ENCODE measurements at places on chromosomes 6 and 20. TPM values are rescaled to one million over a fixed set of nuclear protein-coding genes. Genes with fewer than 3 reads are reported as not detected.
A peak's percentile ranks its signal among the peaks of the same experiment; 100 is the strongest.

Gene MUCL3
- not detected for total RNA-seq

Gene ADAT2
- 26.0 TPM for total RNA-seq

Gene HSPA12B
- total RNA-seq: not detected

GRCh38 chr6:113669606-113670005 is 187.5 kb upstream of the MARCKS start:
- DNase-seq: no peak

DNA sequence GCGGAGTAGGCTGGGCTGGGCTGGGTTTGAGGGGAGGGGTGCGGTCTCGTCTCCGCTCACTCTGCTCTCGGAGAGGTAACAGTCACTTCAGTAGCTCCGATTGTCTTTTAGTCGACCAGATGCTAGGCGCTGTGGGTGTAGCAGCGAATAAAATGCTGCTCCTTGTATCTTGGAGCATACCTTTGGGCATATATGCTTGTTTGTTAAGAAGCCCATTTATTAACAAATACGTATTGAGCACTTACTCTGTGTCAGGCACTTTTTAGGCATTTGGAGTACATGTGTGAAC is 545 bp downstream of the ACTR5 start:
- peak; percentile 80 for DNase-seq

DNA sequence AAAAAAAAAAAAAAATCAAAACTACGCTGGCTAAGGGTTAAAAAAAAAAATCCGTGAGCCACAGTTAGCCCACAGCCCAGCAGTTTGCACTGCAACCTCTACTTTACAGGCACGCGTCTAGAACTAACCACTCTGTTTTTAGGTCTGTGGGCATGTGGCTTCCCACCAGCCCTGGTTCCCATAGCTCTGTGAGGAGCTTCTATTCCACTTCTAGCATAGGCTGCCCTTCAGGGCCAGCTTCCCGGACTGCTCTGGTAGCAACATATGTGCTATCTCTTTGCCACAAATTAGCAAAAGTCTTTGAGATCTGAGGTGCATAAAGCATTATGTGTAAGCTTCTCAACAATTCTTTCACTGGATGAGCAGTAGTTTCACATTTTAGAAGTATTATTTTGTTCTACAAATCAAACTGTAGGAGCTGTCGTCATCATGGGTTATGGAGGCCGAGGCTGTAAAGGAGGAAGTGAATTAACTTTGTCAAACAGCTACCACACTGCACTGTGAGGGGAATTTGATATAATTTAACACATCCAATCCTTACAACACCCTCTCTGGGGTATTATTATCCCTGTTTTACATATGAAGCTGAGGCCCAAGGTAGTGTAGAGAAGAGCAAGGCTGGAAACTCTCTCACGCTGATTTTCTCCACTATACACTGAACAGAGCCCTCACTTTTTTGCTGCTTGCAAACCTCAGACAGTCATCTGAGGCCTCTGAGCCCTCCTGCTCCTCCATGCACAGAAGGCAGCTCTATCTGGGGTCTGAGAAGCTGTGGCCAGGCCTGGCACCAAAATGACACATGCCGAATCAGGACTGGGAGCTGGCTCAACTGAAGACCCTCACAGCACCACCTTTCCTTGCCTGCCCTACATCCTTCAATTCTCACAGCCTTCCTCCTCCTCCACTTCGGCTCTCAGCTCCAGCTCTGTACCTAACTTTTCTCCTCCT is 35.4 kb downstream of the MAN1A1 start:
- peak; percentile 60 for DNase-seq

GRCh38 chr6:35360349-35361138 is 18.2 kb downstream of the PPARD start:
- DNase-seq: no peak

GRCh38 chr6:158039571-158040050 is 57.9 kb downstream of the SYNJ2 start:
- peak; percentile 66 for DNase-seq

- no peak for DNase-seq
These were observed 19.9 kb downstream of the TPX2 start for GRCh38 chr20:31758991-31759390.

- DNase-seq: no peak
These were observed 26.6 kb downstream of the GLP1R start for GRCh38 chr6:39075010-39075686.

GRCh38 chr6:106629859-106630163 is 433 bp downstream of the QRSL1 start:
- DNase-seq: no peak

- no peak for DNase-seq
These were observed 78.3 kb downstream of the ISM1 start for GRCh38 chr20:13299401-13299800.

DNA sequence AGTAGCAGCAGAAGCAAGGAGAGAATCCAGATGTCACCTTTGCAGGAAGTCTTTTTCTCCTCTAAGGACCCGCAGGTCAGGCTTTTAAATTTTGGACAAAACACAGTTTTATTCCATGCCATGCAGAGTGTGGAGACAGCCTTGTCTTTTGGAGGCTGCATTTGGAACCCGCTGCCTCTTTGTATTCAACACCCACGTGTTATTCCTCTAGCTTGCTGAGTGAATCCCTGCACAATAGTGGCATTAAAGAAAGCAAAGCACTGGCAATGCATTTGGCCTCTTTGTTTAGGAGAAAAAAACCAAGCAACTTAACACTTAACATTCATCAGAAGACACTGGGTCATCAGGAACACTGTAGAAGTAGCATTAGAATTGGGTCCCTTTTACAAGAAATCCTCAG is 43.5 kb downstream of the TFAP2B start:
- DNase-seq: no peak

DNA sequence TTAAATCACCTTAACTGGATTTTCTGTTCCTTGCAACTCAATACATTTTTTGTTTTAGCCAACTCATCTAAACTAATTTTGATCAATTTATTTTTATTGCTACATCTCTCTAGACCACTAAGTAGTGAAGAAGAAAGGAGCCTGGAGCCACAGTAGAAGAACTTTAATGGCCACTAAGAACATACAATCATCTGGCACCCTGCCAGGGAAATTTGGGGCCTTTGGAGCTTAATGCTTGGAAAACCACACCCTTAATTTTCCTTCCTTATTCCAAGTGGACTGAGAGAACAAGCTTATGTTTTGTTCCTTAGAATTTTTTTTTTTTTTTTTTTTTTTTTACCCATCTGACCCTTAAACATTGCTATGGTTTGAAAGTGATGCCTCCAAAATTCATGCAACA is 12.0 kb upstream of the GMDS start:
- no peak for DNase-seq

DNA sequence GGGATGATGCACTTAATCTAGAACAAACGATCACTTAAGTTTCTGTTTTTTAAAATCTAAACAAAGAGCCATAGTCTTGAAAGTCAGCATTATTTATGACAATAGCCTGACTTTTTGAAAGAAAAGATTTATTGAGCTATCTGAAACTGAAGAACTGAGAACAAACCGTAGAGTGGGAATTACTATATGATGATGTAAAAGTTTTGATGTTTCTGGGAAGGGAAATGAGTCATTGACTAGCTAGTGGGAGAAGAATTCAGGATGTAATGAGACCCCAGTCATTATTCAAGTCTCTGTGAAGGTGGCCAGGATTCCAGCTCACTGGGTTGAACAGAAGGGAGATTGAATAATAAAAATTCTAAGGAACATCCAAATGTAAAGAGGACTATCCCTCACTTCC is 83.4 kb upstream of the FABP7 start:
- no peak for DNase-seq
